ENCODE measurements at places on chromosomes 1 and 21. TPM values are rescaled to one million over a fixed set of nuclear protein-coding genes. Genes with fewer than 3 reads are reported as not detected.

GRCh38 chr1:173527151-173527826, 50.2 kb downstream of the PRDX6 start:
- no peak overlapping the region for H3K4me3 ChIP-seq
- no peak for DNase-seq
- H3K36me3 ChIP-seq, result no peaks in the 10 kb centered on the region
- no peaks in the 10 kb centered on the region for H3K4me1 ChIP-seq

- H3K27ac ChIP-seq, result no peak overlapping the region
- no peaks in the 10 kb centered on the region for H3K36me3 ChIP-seq
- no peak overlapping the region for H3K4me3 ChIP-seq
- H3K27me3 ChIP-seq, result no peaks in the 10 kb centered on the region
- DNase-seq, result no peak
Measured at GRCh38 chr1:50724626-50725286, 235.3 kb downstream of the FAF1 start.

DNA sequence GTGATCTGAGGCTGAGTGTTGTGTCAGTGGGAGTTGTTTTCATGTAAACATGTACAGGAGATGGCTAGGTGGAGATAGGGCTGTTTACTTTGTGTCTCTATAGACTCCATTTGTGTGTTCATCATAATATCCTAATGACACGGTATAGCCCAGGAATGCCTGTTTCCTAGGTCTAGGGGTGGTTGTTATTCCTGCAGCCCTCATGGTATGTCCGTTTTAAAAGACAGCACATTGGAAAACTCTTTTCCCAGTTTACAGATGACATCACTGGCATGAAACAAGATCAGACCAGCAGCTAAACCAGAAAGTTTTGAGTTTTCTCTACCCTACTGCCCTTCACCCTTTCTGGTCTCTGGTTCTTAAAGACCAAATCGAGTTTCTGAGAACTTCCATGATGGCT, 227.3 kb upstream of the TMEM51 start:
- H3K27me3 ChIP-seq, result no peaks in the 10 kb centered on the region
- H3K27ac ChIP-seq, result no peak overlapping the region
- peaks cover 3% of the 10 kb centered on the region for H3K4me1 ChIP-seq
- H3K4me3 ChIP-seq, result no peak overlapping the region
- no peak for DNase-seq

DNA sequence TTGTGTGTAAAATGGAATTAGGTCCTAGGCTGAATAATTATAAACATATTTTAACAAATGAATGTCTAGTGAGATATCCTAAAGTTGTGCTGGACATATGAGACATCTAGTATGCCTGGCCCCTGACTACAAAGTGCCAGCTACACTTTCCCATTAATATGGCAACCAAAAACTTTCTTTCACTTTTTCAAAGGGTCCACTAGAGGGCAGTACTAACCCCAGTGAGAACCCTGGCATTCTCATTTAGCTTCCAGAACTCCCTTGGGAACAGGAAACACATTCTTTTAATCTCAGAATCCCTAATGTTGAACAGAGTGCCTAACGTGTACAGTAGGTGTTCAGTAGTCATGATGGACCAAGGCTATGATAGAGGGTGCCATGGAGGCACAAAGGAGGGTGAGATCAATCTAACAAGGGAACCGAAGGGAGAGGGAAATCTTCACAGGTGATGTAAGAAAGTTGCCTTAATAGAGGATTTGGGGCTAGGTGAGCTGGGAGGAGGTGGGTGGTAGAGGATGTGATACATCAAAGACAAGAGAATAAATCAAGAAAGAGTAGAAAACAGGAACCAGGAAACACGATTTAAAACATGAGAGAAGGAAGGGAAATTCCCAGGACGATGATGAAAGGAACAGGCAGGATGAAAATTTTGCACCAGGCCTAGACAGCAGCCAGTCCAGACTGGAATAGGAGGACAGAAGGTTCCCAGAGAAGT, 41.6 kb downstream of the NSL1 start:
- DNase-seq, result no peak
- H3K4me1 ChIP-seq, result no peaks in the 10 kb centered on the region
- no peaks in the 10 kb centered on the region for H3K27me3 ChIP-seq
- no peaks in the 10 kb centered on the region for H3K36me3 ChIP-seq
- H3K4me3 ChIP-seq, result no peak overlapping the region

The KLHDC7A gene
- total RNA-seq, result not detected

The LDLRAD1 gene
- total RNA-seq, result not detected

The INPP5B gene
- 38.4 TPM for total RNA-seq

GRCh38 chr1:180327089-180327488, 97.0 kb downstream of the LHX4 start:
- H3K36me3 ChIP-seq, result no peaks in the 10 kb centered on the region
- no peak for DNase-seq
- no peaks in the 10 kb centered on the region for H3K27me3 ChIP-seq

DNA sequence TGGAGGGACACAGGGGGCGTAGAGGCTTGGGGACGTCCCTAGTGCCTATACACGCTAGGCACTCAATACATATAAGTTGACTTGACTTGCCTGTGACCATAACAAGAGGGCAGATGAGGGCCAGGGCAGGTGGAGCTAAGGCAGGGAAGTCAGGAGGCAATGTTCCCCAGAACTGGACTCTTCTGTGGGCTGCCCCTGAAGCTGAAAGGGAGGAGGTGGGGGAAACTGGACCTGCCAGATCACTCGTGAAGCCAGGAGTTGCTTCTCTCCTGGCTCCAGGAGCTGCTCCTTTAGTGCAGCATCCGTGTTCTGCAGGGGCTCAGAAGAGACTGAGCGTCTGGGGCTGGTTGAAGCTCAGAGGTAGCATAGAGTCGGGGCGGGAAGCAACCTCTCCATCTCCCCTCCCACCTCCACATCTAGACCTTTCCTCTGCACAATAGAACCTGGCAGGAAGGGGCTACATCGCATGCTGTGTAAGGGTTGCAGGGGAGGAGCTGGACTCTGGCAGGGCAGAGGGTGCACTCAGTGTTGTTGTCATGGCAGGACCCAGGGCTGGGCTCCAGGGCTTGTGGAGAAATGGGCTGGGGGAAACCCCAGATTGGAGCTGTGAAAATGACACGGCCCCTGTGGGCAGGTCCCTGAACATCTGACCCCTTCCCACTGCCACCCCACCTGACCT, 2.9 kb upstream of the SEMA4A start:
- H3K4me1 ChIP-seq, result no peaks in the 10 kb centered on the region
- peak; percentile 80 for DNase-seq
- no peaks in the 10 kb centered on the region for H3K27me3 ChIP-seq
- H3K36me3 ChIP-seq, result no peaks in the 10 kb centered on the region

The SPRR2F gene
- not detected for total RNA-seq

The H3-3A gene
- total RNA-seq, result 349 TPM

DNA sequence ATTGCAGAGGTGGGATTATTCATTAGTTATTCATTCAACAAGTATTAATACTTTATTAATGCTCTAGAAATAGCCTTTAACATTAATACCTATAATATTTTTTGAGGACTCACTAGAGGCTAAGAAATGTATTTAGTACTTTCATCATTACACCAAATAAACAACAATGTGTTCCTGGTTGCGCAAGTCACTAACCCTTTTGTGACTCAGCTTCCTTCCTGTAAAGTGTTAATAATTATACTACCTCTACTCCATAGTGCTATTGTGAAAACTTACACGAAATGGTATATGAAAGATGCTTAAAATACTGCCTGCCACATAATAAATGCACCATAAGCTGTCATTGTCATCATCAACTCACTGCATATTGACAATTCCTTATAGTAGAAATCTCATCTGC, 431.0 kb downstream of the DPYD start:
- no peaks in the 10 kb centered on the region for H3K27me3 ChIP-seq
- no peak overlapping the region for H3K27ac ChIP-seq
- no peaks in the 10 kb centered on the region for H3K36me3 ChIP-seq
- DNase-seq, result no peak

DNA sequence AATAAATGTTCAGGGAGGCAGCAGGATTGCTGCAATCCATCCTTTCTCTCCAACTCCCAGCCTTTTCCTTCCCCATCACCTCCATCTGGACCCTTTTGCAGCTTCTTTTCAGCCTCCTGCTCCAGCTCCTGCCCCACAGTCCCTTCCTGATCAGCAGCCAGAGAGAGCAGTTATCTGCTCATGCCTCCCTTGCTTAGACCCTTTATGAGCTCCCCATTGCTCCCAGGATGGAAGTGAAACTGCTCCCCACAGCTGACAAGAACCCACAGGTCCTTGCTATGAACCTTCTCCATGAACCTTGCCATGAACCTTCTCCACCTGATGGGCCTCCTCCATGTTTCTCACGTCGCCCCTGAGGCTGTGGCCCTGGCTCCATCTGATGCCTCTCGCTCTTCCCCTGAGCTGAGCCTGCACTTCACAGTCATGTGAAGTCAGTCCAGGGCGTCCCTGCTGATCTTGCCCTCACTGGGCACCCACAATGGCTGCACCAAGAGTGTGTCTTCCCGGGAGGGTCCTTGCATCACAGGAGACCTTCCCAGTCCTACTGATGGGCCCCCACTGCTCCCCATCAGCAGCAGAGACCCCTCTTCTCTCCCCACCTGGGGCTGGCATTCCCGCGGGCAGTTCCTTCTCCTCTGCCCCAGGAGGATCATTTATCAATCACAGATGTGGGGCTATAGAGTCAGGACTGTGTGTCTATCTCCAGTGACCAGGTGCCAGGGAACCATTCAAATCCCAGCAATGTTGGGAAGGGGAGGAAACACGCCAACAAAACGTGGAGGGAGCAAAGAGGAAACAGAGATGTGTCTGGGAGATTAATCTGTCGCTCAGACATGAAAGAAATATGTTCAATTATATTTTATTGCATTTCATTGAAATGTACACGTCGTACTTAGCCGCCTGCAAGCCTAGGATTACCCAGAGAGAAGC, 73.1 kb downstream of the MATN1 start:
- no peaks in the 10 kb centered on the region for H3K36me3 ChIP-seq
- no peak overlapping the region for H3K27ac ChIP-seq
- no peaks in the 10 kb centered on the region for H3K4me1 ChIP-seq
- no peaks in the 10 kb centered on the region for H3K27me3 ChIP-seq
- no peak overlapping the region for H3K4me3 ChIP-seq
- DNase-seq, result peak; percentile 44

The PRKAA2 gene
- total RNA-seq, result 6.9 TPM

DNA sequence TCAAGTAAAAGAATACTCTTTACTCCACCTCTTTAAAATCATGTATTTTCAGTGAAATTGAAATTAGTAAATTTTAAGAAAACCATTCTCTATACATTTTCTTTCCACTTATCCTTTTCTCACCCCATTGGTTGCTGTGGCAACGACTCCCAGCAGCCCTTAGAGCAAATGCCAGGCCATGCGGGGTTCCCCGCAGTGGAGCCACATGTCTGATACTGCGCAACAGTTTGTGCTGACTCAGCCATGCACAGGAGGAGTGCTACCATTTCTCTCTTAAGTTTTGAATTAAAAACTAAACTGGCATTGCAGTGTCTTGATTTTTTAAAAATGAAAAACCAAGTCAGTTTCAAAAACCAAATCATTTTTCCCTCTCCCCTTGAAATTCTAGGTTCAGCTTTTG, 214.1 kb upstream of the L1TD1 start:
- H3K27ac ChIP-seq, result no peak overlapping the region
- no peaks in the 10 kb centered on the region for H3K27me3 ChIP-seq
- H3K36me3 ChIP-seq, result no peaks in the 10 kb centered on the region
- H3K4me3 ChIP-seq, result no peak overlapping the region
- DNase-seq, result no peak
- H3K4me1 ChIP-seq, result no peaks in the 10 kb centered on the region

- H3K4me1 ChIP-seq, result no peaks in the 10 kb centered on the region
- H3K4me3 ChIP-seq, result no peak overlapping the region
- no peaks in the 10 kb centered on the region for H3K27me3 ChIP-seq
Measured at GRCh38 chr1:204032642-204033235, 40.2 kb upstream of the SOX13 start.

DNA sequence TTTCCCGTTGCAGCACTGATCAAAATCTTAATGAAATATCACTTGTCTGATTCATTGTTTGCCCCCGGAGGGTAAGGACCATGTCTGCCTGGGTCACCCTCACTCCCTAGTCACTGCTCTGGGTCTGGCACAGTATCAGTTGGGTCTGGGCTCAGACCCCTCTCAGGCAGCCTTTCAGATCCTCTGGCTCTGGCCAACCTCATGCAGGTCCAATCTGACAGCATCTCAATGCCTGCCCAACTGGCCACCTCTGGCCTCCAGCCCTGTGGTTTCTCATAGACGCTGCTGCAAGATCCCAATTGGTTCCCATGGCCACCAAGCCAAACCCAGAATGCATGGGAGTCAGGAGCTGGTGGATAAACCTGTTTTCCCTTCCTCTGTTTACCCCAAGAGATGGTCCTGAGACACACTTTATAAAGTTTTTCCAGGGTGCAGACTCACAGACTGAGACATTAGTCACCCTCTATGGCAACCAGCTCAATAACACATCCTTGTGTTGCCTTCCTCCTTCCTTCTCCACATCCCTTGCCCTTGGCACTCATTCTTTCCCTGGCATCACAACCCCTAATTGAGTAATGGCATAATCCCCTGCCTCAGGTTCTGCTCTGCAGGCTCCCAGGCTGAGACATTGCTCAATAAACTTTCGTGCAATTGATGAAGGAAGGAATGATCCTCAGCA, 199.2 kb downstream of the GRIK3 start:
- no peaks in the 10 kb centered on the region for H3K4me1 ChIP-seq
- H3K27me3 ChIP-seq, result no peaks in the 10 kb centered on the region
- no peak overlapping the region for H3K4me3 ChIP-seq
- no peak for DNase-seq
- no peaks in the 10 kb centered on the region for H3K36me3 ChIP-seq
- no peak overlapping the region for H3K27ac ChIP-seq

DNA sequence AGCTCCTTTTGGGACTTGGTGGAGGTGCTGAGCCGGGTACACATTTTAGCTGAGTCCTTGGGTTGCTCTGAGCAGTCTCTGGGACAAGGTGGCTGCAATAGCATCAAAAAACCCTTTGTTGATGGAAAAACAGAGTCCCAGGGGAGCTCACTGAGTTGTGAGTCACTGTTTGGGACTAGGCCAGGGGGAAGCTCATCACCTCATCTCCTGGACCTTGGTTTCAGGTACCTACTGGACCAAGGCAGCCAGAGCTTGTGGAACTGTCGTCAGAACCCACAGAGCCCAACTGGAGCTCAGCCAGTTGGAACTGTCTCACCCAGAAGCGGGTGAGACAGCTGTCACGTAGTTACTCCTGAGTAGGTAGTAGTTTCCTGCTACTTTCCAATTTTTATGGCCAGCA, 146.7 kb downstream of the HLX start:
- H3K27ac ChIP-seq, result no peak overlapping the region
- H3K4me1 ChIP-seq, result no peaks in the 10 kb centered on the region
- H3K27me3 ChIP-seq, result no peaks in the 10 kb centered on the region
- H3K36me3 ChIP-seq, result no peaks in the 10 kb centered on the region

All from aorta (tissue), 5 donors.